Activated CD4-positive, alpha-beta T cell treated with anti-CD3 and anti-CD28 coated beads for 48 hours (primary cell): ENCODE measurements at places on chromosomes 7 and 10.

GRCh38 chr7:138729444-138729843 lies 28.3 kb upstream of the SVOPL start:
- no peak for DNase-seq

DNA sequence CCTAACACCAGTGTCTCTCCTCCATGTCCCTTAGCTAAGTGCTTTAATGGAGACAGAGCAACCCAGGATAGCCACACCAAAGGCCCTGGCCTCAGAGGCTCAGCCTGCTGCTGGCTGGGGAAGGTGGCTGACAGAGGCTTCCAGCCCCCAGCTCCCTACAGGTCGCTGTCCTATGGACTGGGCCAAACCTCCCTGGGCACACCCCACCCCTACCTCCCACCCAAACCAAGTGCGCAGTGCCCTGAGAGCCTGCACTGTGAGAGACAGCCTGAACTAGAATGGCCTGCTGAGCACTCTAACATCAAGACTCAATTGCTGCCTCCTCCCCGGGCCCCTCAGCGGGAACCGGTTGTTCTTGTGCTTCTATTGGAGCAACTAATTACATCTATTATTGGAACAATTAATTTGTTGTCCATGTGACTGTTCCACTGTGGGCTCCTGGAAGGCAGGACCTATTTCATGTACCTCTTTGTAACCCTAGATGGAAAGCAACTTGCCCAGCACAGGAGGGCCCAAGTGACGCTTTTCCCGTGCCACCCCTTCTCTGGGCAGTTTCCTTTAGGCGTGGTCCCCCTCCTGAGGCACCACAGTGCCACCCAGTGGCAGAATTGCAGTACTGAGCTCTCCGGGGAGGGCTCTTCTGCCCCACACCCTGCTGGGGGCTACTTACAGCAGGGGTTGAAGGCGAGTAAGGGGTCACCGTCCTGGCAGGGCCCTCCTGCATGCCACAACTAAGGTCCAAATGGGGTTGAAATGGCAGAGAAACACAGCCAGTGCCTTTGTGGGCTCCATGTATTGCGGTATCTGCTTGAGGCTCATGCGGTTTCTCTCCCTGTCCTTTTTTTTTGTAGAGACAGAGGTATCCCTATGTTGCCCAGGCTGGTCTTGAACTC lies 63.7 kb upstream of the WAPL start:
- peak; percentile 81 for DNase-seq

DNA sequence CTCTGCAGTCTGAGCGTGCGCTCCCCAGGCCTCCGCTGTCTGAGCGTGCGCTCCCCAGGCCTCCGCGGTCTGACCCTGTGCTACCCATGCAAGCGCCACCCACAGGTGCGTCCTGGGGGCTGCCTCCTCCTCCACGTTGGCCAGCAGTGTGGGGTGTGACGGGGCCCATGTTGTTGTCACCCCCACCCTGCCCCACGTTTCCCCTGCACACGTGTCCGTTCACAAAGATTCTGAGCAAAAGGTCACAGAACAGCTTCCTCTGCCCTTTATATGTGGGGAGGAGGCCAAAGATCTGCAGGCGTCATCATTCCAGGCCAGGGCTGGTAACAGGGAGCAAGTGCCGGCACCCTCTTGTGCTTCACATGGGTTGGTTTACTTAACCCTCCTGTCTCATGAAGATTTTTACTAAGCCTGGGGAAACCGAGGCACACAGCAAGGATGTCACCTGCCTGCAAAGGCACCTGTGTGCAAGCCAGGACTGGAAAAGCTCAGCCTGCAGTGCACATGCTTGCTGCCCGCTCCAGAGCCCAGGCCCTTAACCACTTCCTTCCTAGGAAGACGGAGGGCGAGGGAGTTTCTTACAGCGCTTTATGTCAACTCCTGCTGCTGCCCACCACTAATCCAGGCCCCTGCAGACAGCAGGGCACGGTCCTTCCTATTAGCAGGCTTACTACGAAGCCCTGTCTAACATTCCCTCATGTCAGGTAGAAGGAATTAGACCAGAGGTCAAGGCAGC lies 4.8 kb downstream of the GPR146 start:
- DNase-seq = peak; percentile 31

DNA sequence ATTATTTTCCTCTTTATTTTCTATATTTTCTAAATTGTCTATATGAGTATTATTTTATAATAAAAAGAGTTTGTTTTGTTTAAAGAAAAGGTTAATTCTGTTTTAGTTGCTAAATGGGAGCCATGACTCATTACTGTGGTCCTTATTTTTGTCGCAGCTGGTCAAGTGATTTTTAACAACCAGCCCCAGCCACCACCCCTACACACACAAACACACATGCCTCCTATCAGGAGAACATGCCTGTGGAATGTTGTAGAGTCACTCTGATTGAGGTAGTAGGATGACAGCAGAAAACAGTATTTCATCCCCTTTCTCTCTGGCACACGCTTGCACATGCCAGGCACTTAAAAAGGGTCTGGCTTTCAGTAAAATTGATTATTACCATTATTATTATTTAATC lies 68.6 kb upstream of the GDF10 start:
- DNase-seq = no peak

DNA sequence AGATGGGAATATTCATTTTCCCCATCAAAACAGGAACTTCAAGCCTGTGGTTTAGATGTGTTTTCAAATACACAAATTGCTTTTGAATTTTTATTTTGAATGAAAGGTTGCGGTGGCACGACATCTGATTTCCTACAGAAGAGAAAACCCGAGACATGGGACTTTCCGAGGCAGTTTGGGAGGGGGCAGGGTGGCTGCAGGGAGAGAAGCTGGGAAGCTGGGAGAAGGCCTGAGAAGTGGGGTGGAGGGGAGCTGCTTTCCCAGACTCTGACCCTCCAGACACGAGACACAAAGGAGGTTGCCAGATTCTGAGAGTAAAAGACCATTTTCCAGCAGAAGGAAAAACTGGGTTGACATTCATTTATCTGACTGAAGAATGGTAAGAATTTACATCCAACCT lies 19.6 kb downstream of the TMEM176A start:
- DNase-seq = no peak

- DNase-seq = no peak
Observed at GRCh38 chr7:111459757-111460280, 102.5 kb downstream of the IMMP2L start.

DNA sequence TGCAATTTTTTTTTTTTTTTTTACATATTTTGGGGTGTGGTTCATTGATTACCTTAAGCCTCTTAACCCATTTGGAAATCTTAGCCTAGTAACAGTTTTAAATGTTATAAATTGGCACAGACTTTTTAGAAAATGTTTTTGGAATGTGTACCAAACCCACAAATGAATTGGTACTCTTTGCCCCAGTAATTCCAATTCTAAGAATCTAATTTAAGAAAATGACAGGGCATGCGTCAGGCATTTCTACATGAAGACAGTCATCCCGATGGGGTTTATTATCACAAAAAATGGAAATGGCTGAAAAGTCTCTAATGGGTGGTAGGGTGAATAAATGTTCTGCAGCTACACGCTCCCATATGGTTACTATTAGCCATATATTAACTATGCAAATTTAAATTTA lies 54.9 kb downstream of the ITIH5 start:
- no peak for DNase-seq

DNA sequence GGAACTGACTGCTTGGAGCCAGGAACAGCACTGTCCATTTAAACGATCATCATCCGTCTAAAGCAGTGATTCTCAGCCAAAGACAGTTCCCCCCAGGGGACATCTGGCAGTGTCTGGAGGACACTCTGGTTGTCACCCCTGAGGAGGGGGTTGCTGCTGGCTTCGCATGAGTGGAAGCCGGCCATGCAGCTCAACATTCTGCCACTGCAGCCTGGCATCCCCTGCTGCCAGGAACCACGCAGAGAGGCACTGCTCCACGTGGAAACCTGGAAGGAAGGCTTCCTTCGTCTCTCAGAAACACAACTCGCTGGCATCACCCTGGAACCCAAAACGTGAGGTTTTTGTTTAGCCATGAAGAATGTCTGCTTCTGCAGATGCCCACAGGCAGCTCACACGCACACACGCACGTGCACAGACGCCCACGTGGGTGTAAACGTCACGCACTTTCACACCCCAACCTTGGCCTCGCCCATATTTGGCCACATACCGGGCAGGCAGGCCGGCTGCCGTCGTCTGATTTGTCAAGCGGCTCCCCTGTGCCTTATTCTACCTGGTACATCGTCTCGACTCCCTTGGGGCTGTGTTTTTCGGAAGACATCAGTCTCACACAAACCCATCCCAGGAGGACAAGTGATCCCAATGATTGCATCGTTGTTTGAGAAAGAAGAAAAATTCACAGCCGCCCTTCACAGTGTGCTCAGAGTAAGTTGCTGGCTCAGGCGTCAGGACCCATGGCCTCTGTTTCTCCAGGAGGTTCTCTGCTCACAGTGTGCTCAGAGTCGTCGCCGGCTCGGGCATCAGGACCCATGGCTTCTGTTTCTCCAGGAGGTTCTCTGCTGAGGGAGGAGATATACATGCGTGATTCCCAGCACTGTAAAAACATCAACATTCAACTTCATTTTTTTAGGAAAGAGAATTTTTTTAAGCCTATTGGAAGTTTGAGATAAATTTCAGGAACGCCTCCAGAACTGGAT lies 127.2 kb upstream of the PPP2R2D start:
- no peak for DNase-seq

DNA sequence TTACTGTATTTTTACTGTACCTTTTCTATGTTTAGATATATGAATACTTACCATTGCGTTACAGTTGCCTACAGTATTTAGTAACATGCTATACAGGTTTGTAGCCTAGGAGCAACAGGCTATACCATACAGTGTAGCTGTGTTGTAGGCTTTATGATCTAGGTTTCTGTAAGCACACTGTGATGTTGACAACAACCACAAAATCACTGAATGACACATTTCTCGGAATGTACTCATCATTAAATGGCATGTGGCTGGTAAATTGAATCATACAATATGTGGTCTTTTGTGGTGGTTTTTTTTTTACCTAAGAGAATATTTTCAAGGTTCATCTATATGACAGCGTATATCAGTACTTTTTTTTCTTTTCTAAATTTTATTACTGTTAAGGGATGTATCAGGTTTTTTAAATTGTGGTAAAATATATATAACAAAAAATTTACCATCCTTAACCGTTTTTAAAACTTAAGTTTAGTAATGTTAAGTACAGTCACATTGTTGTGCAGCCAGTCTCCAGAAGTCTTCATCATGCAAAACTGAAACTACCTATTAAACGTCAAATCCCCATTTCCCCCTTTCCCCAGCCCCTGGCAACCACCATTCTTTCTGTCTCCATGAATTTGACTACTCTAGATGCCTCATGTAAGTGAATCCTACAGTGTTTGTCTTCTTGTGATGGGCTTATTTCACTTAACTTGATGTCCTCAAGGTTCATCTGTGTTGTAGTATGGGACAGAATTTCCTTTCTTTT lies 21.5 kb downstream of the BTAF1 start:
- peak; percentile 25 for DNase-seq

DNA sequence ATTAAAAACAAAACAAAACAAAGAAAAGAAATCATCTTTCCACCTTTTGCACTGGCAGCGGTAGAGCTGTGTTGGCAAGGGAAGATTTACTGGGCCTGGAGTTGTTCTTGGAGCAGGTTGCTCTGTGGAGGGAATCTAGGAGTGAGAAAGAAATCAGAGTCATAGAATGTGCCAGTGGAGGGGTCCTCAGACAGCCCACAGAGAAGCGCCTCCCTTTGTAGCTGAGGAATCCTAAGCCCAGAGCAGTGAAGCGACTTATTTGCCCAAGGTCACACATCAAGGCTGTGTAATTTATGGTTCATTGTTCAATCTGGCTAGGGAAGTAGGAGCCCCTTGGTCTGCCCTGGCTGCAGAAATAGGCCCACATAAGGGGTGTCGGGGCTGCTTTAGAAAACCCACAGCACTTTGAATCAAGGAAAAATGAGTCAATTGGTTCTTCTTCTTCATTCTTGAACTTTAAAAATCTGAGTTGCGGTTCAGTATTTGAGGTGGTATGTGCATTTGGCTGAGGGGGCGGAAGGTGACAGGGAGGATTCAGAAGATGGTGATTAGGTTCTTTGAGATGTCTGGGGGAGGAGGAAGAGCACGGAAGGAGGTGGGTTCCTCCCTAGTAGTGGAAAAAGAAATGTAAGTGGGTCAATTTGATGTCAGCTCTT lies 253.7 kb downstream of the PTEN start:
- peak; percentile 76 for DNase-seq

DNA sequence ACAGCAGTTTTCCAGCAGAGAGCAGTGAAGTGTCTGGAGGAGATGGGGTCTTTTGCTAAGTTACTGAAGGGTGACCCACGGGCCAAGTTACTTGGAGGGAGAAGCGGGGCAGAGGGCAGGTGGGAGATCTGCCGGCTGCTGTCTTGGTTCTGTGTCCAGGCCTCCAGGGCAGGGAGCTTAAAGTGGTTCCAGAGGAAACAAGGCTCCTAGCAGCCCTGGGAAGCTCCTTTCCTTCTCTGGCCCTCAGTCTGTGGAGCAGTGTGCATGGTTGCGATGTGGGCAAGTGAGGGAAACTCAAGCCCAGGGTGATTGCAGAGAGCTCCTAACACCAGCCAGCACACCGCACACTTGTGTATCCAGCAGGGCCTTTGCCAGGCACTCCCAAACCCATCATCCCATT lies 6.3 kb downstream of the GHRHR start:
- DNase-seq = no peak

DNA sequence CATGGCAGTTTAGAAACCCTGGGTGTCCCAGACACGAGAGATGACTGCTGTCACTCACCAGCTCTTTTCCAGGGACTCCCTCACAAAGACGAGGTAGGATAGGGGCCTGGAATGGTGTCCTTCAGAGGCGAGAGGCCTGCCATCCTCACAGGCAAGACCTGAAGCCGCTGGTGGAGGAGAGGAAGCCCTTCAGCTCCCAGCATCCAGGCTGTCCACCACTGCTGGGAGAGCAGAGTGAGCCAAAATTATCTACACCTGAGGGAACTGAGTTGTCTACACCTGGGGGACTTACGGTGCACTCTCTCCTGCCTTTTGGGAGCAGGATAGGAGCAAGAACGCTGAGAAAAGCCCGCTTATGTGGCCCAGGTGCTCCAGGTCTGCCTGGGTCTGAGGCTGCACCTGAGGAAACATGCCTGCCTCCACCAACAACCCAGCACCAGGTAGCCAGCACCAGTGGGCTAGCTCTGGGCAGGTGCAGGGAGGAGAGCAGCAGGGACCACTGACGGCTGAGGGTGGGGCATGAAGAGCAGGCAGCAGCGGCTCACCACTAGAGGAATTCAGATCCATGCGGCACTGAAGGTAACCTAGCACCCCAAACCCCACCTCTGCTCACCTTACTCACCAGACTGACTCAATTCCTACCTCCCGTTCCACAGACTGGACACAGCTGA lies 357.2 kb downstream of the SH2D4B start:
- DNase-seq = no peak

GRCh38 chr7:32670110-32671025 lies 175.1 kb downstream of the AVL9 start:
- DNase-seq = no peak

DNA sequence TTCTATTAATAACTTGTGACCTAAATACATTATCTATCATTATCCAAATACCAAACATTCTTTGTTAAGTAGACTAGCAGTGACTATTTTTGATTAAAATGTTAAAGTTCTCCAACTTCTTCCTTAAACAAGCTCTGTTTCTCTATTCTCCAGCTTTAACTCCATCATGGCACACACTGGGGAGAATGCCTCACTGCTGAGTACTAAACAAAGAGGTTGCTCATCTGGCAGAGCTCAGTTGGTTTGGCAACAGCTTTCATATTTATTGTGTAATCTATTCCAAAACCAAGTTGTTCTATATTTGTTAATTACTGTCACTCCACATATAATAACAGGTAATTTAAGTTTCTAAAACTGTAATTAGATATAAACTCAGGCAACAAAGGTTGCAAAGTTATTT lies 89.6 kb downstream of the USP6NL start:
- no peak for DNase-seq

- no peak for DNase-seq
Observed at GRCh38 chr10:59864141-59864962, 42.0 kb downstream of the CCDC6 start.
